Colonic mucosa (tissue), 4 donors: ENCODE measurements at places on chromosomes 5 and 9. TPM values are rescaled to one million over a fixed set of nuclear protein-coding genes. Genes with fewer than 3 reads are reported as not detected.

- DNase-seq = no peak
- H3K36me3 ChIP-seq = no peaks in the 10 kb centered on the region
- H3K4me3 ChIP-seq = no peak overlapping the region
- H3K27ac ChIP-seq = no peak overlapping the region
- H3K27me3 ChIP-seq = no peaks in the 10 kb centered on the region
These were observed 894 bp downstream of the LRRTM2 start for GRCh38 chr5:138874241-138874640.

TRIM36 gene
- 26.3 TPM for total RNA-seq

GRCh38 chr9:72459308-72459707, 62.1 kb upstream of the TMC1 start:
- no peaks in the 10 kb centered on the region for H3K4me1 ChIP-seq
- no peak for DNase-seq
- no peaks in the 10 kb centered on the region for H3K36me3 ChIP-seq
- no peak overlapping the region for H3K4me3 ChIP-seq

DNA sequence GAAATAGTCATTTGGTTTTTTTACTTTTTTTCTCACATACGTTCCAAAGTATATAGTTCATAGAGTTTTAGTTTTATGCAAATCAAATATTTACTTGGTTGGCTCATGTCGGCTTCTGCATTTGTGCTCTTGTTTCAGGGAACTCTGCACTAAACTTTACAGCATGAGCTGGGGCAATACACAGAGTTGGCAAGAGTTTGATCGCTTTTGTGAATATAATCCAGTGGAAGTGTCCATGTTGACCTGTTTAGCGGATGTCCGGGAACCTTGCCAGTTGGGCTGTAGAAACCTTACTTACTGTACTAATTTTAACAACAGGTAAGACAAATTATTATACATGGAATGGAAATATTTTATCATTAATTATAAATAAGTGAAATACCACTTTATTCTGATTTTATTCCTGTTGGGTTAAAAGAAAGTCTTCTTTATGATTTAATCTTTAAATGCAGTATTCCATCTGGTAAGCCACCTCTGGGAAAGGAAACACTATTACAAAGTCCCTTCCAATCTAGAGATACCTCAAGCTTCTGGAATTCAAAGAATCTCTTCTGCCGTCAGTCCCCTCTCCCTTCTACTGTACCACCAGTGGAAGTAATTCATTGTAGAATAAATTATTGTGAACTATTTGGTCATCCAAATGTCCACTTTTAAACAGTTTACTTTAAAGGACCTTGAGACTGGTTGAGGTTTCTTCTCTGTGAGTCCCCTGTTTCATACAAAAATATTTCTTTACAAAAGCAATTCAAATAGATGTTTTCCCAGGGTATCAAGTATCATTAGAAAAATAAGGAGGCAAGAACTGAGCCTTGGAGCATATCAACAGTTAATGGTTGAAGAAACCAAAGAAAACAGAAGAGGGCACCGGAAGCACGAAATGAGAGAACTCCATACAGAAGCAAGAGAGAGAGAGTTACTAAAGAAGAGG, 45.2 kb upstream of the GLIPR2 start:
- H3K27ac ChIP-seq = peak overlapping the region; percentile 43
- no peak overlapping the region for H3K4me3 ChIP-seq
- peak; percentile 77 for DNase-seq
- no peaks in the 10 kb centered on the region for H3K36me3 ChIP-seq
- no peaks in the 10 kb centered on the region for H3K27me3 ChIP-seq

ADAM19 gene
- 2.9 TPM for total RNA-seq

- H3K4me3 ChIP-seq = no peak overlapping the region
- no peaks in the 10 kb centered on the region for H3K36me3 ChIP-seq
- no peaks in the 10 kb centered on the region for H3K4me1 ChIP-seq
- H3K27ac ChIP-seq = no peak overlapping the region
These were observed 159.5 kb downstream of the GNA14 start for GRCh38 chr9:77488439-77489126.

DNA sequence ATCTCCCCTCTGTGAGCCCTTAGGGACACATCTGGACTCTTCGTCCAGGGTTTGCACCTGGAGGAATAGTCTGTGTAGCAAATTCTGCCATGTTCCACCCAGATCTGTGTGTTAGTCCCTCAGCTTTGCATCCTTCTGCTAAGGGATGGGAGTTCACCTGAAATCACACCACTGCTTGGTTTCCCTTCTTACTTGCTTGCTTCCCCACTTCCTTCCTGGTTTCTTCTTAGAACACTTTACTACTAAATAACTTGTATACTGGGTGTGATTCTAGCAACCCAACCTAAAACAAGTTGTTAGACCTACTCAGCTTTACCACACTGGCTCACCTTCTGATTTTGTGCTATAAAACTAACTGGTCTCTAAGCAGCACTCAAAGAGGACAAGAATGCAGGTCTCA, 202.6 kb upstream of the MAP3K1 start:
- H3K4me3 ChIP-seq = no peak overlapping the region
- no peaks in the 10 kb centered on the region for H3K4me1 ChIP-seq
- no peaks in the 10 kb centered on the region for H3K36me3 ChIP-seq
- no peak overlapping the region for H3K27ac ChIP-seq
- H3K27me3 ChIP-seq = no peaks in the 10 kb centered on the region

- no peaks in the 10 kb centered on the region for H3K36me3 ChIP-seq
- no peak overlapping the region for H3K4me3 ChIP-seq
- no peak overlapping the region for H3K27ac ChIP-seq
- no peaks in the 10 kb centered on the region for H3K27me3 ChIP-seq
These were observed 334.7 kb upstream of the PIK3R1 start for GRCh38 chr5:67880876-67881275.
